ENCODE measurements at places on chromosomes 11 and 22.

DNA sequence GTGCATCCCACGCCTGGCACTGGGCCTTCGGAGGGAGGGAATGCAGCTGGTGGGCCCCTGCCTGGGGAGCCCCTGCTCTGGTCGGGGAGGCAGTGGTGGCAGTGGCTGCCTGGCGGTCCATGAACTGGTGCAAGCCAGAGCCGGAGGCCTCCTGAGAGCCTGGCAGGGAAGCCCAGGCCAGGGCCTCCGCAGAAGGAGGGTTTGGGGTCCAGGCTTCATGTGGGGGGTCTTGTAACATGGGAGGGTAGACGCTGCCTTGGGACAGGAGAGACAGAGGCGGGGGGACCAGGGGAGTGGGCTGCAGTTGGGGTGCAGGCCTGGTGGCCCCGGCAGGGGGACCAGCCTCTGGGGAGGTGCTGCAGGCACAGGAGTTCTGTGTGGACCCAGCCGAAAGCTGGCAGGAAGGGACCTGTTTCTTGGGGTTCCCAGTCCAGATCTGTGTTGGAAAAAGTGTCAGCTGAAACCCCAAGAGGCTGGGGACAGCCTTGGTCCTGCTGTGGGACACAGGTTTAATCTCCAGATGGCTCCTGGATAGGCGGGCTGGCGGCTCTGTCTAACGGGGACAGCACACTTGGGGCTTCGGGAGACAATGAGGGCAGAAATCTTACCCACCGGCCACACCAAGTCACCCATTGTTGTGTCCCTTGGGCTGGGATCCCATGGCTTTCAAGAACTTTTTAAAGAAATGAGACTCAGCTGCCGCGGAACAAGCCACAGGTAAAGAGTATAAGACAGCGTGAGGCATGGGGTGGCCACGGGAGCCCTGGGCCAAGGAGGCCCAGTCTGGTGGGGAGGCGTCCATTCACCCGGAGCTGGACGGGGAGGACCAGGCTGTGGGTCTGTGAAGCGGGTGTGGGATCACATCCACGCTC, 73.5 kb downstream of the KCNQ1 start:
- DNase-seq, result no peak

DNA sequence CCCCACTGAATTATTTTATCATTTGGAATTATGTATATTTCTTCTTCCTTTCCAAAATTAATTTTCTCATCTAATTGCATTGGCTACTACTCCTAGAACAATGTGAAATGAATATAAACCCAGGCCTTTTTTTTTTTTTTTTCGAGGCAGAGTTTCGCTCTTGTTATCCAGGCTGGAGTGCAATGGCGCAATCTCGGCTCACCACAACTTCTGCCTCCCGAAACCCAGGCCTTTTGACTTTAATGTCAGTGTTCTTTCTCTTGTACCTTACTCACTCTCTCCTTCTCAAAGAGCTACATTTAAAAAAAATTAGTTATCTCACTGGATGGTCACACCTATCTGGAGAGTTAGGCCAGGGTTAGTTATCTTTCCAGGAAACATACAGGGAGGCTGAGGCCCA, 35.3 kb upstream of the LRRC32 start:
- no peak for DNase-seq

- DNase-seq, result no peak
Measured at GRCh38 chr22:31647066-31647465, 14.9 kb downstream of the PISD start.

DNA sequence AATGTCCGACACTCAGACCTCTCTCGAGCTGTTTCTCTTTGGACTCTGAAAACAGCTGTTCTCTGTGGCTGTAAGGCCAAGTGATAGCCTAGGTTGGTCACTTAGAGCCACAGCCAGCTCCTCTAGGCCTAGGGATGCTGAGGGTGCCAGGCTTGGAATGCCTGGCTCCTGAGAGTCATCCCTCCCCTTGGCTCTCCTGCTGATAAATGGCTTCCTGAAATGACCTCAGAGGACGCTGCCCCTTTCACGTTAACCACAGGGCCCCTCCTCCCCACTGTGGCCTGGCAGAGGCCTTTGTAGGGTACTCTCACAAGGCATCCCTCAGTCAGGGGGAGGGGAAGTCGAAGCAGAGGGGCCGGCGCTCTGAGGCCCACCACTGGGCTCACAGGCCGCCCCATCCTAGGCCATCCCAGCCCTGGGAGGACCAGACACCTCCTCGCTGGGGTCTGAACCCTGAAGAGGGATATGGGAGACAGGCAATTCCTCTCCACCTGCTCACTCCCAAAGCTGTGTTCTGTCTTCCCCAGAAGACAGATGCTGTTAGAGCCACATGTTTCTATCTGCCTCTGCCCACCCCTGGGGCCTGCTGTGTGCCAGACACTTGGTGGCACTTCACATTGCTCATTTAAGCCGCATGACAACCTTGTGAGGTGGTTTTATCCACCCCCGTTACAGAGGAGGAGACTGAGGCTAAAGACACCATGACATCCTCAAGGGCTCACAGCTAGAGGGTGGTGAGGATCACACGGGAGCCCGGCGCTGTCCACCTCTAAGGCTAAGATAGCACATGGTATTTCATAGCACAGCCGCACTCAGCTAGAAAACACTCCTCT, 50.9 kb downstream of the ARFGAP3 start:
- no peak for DNase-seq

Measured in activated CD4-positive, CD25-positive, alpha-beta regulatory T cell (primary cell).